Cerebellar cortex (tissue), 1 donor: ENCODE measurements at places on chromosomes 3 and 15.

- DNase-seq, result no peak
Observed at GRCh38 chr3:26683902-26684301, 61.3 kb downstream of the LRRC3B start.

DNA sequence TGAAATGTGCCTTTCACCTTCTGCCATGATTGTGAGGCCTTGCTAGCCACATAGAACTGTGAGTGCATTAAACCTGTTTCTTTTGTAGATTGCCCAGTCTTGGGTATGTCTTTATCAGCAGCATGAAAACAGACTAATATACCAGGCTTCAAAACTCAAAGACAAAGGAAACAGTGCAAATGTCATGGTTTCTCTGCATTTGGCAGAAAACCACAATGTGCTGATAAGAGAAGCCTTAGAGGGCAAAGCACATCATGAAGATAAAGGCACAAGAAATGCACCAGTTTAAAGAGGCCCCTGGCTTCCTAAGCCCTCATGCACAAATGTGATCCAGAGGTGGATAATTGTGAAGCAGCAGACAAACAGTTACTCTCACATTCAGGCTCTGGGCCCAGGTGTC lies 259.2 kb downstream of the CPNE4 start:
- no peak for DNase-seq

- no peak for DNase-seq
Observed at GRCh38 chr3:45795882-45796765, at the start of gene SLC6A20. SLC6A20 (minus strand) TSS chr3:45796536; CDS start chr3:45796419, 117 bp downstream.

DNA sequence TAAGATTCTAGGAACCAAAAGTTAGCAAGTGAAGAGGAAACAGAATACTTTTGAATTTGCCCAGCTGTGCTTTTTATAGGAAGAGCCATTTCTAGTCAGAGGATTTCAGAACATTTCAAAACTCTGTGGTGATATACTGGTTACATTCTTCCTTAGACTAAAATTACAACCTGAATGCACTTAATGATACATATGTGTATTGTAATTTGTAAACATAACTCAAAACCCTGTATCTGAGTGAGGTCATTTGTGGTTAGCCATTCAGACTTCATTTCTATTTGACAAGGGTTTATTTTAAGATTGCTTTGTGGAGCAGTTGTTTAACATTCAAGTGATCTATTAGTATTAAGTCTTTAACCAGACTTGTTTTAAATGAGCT lies 59.4 kb upstream of the TRIM71 start:
- DNase-seq, result no peak

- no peak for DNase-seq
Observed at GRCh38 chr3:67920969-67921368, 266.6 kb upstream of the SUCLG2 start.

DNA sequence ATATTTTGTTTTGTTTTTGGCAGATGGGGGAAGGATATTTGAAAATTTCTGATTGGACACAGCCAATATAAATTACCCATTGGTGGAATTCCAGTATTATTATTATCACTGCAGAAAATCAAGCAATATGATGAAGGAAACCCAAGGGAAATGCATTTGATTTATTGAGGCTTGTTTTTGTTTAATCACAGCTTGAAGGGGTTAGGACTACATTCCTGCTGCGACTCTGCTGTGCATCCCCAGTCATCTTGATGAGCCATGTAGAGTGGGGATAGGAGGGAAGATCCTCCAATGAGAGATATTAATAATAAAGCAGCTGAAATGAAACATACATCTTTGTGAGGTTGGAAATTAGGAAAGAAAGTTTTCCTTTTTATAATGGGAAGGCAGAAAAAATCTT lies 208.6 kb downstream of the GAP43 start:
- DNase-seq, result no peak

DNA sequence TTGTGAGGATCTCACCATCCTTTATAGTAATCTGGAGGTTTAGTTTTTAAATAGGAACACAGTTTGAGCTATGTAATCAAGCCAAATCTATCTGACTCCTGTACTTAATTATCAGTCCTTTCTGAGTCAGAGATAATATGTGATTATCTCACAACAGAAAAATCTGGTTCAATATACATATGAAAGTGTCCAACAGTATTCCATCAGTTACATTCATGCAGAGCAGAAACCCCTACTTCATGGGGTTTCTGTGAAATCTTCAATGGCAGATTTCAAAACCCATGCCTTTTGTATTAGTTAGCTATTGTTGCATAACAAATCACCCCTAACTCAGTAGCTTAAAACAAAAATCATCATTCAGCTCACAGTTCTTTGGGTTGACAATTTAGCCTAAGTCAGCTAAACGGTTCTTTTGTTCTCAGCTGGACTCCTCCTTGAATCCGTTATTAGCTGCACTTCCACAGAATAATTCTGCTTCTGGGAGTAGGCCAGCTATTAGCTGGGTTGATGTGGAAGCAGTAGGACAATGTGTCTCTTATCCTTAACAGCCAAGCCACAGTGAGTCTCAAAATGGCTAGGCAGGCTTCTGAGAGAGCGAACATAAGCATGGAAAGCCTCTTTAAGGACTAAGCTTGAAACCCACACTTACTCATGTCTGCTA lies 42.9 kb upstream of the ARPP21 start:
- DNase-seq, result no peak

- no peak for DNase-seq
Observed at GRCh38 chr15:48547286-48547685, 98.2 kb downstream of the FBN1 start.

DNA sequence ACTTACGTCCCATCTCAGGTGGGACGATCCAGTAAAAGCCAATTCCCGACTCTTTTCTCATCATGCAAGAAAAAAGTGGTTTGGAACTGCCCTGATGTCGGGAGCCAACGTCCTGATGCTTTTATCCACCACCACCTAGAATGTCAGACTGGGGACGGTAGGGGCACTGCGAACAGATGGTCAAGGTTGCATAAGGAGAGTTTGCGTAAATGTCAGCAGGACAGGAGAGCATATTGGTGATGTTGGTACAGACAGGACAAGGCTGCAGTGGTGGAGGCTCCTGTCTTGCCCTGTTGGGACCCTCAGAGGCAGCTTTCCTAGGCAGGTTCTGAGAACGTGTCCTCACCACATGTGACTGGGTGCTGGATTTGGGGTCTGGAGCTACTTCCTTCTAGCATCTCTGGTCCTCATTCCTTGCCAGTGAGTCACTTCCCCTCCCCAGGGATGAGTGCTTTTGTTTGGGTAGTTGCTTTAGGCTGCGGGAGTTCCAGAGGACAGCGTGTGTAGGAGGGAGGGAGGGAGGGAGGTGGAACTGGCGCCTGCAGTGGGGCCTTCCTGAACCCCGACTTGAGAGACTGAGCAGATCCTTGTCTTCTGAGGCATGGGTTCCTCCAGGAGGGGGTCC lies 21.0 kb downstream of the THSD4 start:
- DNase-seq, result no peak

DNA sequence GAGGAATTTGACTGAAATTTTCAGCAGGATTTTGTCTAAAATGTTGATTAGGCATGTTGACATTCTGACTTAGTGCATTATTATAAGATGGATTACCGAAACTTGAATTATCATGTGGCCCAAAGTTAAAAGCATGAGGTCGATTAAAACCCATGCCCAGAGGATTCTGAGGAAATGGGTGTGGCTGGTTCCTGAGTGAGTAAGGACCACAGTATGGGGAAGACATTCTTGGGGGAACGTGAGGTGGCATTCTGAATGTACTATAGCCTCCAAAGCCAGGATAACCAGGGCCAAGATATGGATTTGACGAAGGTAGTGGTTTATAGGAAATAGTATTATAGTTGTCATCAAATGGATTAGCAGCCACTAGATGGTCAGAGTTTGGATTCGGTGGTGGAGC lies 38.7 kb upstream of the DNAAF4 start:
- no peak for DNase-seq

DNA sequence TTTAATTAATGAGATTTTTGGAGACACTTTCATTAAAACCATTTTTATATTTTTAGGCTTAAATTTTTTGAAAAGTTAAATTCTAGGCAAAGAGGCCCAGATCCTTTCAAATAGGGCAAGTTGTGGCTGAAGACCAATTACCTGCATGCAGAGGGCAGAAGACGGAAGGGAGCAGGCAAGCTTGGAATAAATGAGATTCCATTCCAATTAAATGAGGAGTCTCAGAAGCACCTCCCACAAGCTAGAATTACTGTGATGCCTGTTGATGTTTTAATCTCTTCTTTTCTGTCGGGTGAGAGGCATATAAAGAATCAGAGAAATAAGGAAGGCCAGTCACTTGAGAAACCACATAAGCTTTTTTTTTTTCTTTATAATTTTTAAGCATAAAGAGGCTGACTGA lies 46.8 kb downstream of the KBTBD8 start:
- no peak for DNase-seq

DNA sequence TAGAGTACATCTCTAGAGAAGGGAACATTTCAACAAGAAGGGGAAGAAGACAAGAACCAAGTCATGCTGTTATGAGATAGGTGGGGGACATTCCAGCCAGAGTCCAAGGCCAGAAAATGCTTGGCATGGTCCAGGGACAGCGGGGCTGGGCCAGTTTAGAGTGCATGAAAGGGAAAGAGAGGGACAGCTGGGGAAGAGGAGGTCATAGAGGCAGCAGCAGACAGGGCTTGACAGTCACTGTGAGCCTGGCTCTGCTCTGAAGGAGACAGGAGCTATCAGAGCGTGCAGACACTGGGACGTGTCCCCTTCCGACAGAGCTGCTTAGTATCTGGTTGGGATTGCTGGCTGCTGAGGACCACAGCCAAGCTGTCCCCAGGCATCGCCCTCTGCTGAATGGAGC lies 35.7 kb upstream of the PRR20G start:
- DNase-seq, result no peak

- no peak for DNase-seq
Observed at GRCh38 chr15:98035577-98036010, 75.1 kb downstream of the ARRDC4 start.

DNA sequence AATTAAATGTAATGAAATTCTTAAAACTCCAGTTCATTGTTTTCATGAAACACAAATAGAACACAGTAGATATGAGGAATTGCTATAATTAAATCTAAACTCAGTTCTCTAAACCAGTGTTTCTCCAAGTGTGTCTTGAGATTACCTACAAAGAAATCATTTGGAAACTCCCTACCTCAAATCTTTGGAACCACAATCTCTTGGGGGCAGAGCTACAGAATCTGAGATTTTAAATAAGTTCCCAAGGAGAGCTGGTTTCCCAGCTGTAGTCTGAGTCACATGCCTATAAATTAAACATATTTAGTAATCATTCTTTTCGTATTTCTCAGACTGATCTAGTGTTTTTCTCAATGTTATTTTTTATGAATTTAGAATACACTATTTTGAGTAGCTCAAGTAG lies 17.0 kb upstream of the ACTC1 start:
- no peak for DNase-seq

DNA sequence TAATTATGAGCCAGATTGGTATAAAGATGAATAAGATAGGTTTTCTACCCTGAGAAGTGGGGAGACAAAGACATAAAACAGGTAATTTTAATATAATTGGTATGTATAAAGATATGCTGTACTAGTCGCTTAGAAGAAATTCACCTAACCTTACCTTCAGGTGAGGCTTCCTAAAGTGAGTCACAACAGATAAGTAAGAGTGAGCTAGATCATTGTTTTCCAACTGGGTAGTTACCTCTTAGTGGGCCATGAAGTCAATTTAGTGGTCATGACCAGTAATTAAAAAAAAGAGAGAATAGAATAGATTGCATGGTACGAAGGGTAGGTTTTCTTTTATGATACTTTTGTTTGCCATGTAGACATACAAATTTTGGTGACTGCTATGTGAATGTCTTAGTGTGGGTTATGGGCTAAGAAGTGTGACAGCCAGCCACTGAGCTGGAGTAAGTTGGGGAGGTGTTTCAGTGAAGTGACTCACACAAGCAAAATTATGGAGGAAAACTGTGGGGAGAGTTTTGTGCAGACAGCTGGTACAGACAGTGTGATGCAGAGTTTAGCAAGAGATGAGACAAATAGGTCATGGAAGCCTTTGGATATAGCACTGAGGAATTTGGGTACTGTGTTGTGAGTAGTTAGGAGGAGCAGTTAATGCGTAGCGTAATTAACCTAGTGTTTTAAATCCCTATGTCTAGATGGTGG lies 8.2 kb downstream of the TRNT1 start:
- DNase-seq, result no peak

DNA sequence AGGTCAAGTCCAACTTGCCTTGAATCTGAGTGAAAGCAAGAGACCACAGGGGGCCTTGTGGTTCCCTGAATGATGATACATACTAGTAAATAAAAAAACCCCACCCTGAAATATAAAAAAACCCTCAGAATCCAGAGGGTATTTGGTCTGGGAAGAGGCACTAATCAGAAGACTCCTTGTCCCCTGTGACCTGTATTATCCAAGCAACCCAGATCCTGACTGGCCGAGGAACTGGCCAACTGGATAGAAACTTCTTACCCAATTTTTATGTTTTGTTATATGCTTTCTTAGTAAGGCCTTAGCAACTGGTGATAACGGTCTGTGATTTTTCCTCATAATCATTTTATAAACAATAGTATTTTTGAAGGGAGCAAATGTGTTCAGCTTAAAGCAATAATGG lies 17.5 kb downstream of the ABI3BP start:
- no peak for DNase-seq

- no peak for DNase-seq
Observed at GRCh38 chr15:58139276-58139988, 1.3 kb downstream of the AQP9 start.

DNA sequence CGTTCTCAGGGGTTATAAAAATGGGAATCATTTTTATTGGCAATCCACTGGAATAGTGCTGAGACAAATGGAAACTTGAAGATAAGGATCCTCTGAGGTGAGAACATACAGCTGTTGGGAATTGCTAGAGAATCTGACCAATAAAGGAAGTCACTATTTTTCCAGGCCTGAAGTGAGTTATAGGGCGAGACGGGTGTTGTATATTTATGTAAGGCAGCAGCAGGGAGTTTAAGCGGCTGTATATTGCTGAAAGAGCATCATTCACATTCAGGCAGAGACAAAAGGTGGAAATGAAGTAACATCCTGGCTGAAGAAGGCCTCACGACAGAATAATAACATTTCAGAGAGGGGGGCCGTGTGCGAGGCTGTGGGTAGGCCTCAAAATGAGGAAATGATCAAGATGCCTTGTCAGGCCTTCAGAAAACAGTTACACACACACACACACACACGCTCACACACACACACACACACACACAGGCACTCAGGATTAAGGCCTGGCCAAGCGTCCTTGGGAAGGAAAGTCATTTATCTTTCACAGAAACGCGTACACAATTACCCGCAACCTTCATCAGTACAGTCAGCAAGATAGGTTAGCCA lies 964.9 kb upstream of the NR2F2 start:
- no peak for DNase-seq

GRCh38 chr3:184229394-184230080 lies at the start of gene VWA5B2:
VWA5B2 (plus strand) TSS chr3:184229585; CDS start chr3:184230529, 944 bp downstream.
- DNase-seq, result peak; percentile 70
